Smooth muscle cell of the umbilical artery (primary cell): ENCODE measurements at places on chromosomes 1 and 21. TPM values are rescaled to one million over a fixed set of nuclear protein-coding genes. Genes with fewer than 3 reads are reported as not detected.

GNG12 gene
- 149 and 228 TPM in 2 replicates for total RNA-seq

SH2D1B gene
- not detected in 2 replicates for total RNA-seq

UTS2 gene
- not detected in 2 replicates for total RNA-seq

BRDT gene
- not detected in 2 replicates for total RNA-seq
